Astrocyte of the cerebellum (primary cell): ENCODE measurements at places on chromosomes 3 and 15.

DNA sequence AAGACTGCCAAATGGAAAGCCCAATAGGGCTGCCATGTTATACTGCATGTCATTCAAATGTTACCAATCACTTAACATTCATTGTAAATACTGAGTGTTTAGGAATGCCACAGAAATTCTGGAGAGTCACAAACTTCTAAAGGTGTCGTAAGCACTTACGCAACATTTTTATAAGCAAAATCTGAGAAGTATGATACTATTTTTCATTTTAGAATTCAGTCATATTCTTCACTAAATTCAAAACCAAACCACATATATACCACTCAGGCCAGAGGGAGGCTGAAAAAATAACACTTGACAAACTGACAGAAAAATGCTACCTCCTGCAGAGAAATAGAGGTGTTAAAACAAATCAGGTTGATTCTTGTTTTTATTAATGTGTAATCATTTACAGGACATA lies 89.8 kb downstream of the THBS1 start:
- DNase-seq = no peak

GRCh38 chr3:74613060-74613459 lies 1.4 kb downstream of the CNTN3 start:
- DNase-seq = no peak

DNA sequence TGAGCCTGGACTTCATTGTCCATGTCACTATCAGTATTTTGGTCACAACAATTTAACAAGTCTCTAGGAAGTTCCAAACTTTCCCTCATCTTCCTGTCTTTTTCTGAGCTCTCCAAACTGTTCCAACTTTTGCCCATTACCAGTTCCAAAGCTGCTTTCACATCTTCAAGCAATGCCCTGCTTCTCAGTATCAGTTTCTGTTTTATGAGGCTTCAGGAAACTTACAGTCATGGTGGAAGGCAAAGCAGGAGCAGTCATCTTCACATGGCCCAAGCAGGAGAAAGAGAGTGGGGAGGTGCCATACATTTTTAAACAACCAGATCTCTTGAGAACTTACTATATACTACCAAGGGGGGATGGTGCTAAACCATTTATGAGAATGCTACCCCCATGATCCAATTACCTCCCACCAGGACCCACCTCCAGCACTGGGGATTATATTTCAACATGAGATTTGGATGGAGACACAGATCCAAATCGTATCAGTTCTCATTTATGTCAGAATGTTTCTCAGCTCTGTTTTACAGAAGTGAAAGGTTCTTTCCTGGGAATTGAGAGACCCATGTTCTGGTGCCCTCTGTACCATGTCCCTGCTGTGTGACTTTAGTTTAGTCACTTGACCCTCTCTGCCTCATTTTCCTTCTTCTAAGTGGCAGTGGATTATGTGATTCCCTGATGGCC lies 169.7 kb downstream of the PLCL2 start:
- DNase-seq = no peak

DNA sequence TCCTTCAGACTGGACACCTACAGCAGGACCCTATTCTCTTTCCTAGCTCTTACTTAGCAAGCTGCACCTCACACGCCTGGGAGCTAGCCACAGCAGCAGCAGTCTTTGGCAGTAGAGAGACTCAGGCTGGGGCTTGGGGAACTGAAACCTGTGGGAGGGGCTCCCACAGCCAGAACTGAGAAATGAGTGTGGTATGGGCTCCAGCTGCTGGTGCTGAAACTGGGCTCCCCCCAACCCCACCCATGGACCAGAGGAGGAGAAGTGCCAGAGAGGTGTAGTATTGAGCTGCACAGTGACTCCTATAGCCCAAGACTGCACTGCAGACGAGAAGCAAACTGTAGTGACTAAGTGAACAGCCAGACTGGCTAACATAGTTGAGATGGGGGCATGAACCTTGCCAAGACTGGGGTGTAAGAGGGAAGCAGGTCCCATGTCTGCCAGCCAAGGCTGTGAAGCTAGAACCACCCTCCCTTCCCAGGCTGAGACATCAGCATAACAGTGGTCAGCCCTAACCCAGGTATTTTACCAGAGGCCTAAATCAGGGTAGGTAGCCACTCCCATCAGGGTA lies 62.5 kb downstream of the MYO5A start:
- no peak for DNase-seq

DNA sequence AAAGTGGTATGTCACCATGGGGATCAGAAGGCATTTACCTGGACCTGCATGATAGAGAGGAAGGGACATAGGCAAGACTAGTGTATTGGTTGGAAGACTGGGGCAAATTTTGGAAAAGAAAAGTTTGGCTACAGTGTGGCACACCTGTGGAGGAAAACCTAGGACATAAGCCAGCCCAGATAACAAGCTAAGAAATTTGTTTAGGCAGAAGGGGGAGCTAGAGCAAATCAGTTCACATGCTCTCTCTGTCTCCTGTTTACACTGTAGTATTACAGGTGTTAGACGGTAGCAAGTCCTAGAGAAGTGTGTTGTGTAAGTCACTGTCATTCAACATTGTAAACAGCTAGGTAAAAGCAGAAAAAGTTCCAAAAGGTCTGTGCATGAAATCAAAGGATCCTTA lies 11.9 kb upstream of the ALDH1A2 start:
- no peak for DNase-seq
